ENCODE measurements at places on chromosomes 12 and 14.

DNA sequence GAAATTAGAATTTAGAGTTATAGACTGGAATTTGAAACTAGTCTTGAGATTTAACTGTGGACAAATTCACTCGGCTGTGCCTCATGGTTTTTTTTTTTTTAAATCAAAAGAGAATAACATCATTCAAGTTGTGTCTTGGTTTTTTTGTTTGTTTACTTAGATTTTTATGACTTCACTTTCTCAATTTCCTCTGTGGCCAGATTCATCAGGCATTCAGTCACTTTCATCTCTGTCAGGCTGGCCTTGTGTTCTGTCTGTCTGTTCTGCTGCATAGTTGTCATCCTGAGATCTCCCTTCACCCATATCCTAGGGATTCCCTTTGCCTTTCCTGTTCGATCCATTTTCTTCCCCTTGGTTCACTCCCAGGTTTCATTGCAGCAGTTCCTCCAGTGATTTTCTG is 10.0 kb downstream of the MARK3 start:
- DNase-seq, result no peak

DNA sequence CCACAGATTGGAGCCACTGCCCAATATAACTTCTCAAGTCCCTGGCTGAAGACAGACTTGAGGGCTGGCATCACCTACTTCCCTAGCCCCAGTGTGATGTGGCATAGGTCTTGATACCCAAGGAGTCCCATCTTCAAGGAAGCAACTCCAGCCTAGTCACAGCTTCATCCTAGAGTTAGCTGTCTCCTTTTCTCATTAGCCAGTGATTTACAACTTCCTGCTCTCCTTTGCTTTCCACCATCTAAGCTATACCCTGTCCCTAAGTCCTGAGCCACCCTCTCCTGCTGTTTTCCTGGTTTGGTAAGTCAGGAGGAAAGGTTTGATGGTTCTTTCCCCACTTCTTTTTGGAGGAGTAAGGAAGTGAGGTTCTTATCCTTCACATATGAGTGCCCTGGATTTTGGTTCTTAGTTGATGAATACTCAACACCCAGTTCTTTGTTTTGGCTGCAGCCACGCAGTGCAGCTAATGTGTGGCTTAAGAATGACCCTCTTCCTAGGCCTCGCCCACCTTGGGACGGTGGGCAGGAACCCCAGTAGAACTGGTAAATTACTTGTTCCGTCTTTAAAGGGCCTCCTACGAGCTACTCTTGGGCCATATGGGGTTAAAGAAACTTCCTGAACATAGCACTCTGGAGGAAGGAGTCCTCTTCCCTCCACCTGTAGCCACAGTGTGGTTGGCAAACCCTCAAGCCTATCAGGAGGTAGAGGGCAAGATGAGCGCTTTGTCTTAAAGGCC is 3.9 kb upstream of the GPX2 start:
- DNase-seq, result no peak

- DNase-seq, result no peak
Observed at GRCh38 chr12:100808777-100809176, 14.2 kb downstream of the ANO4 start.

DNA sequence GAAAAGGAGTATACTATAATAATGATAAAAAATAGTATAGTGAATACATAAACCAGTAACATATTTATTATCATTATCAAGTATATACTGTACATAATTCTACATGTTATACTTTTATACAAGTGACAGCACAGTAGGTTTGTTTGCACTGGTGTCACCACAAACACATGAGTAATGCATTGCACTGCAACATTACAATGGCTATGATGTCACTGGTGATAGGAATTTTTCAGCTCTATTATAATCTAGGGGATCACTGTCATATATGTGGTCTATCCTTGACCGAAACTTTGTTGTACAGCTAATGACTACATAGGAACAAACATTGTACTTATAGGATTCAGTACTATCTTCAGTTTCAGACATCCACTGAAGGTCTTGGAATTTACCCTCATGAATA is 165.8 kb upstream of the SYT1 start:
- DNase-seq, result no peak

DNA sequence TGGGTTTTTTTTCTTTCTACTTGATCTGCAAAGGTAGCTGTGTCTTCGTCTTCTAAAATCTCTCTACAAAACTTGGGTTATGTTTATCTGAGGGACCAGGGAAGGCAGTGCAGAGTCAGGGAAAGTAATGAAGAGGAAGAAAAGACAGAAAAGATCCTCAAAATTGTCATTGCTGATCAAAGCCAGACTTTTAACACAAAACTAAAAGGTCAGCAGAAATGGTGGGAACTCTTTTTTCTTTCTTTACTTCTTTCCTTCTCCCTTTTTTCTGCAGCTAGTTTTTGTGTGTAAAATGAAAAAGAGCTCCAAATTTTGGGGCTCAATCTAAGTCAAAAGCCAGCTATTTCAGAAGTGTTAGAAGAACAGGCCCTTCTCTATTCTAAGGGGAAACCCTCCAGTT is 11.9 kb downstream of the DPF3 start:
- DNase-seq, result no peak

Data from activated CD8-positive, alpha-beta memory T cell treated with anti-CD3 and anti-CD28 coated beads for 1 hour (primary cell).